Spleen (tissue), 13 donors: ENCODE measurements at places on chromosomes 2 and 18.

- no peak for DNase-seq
These were observed 45.7 kb downstream of the CCDC93 start for GRCh38 chr2:117967977-117968718.

- peak; percentile 76 for DNase-seq
These were observed 15.7 kb downstream of the IGFBP5 start for GRCh38 chr2:216679658-216680024.

- no peak for DNase-seq
These were observed 433.8 kb downstream of the NBAS start for GRCh38 chr2:15127301-15127700.

- no peak for DNase-seq
These were observed 1274.5 kb upstream of the CRIM1 start for GRCh38 chr2:35081001-35081621.

DNA sequence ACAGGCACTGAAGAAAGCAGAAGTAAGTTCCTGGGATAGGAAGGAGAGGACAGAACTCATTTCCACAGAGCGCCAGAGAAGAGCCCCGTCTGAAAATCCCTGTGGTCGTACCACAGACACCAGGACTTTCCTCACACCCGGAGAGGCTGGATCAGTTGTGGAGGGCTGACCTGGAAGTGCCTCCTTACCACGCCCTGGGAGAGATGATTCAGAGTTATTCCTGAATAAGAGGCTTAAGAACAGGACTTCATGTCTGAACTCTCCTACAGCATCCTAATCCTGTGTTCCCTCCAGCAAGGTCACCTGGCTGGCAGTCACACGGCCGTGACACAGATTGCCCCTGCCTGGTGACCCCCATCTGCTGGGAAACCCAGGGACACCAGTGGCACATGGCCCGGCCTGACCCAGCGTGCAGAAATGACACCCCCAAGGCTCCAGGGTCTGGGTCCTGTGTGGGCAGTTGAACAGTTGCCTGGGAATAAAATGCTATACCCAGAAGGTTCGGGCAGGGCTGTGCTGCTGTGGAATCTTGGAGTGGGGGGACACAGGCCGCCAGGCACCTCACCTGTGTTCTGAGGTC lies 105.9 kb downstream of the PXDN start:
- peak; percentile 46 for DNase-seq

GRCh38 chr2:234650911-234651310 lies 154.0 kb upstream of the ARL4C start:
- no peak for DNase-seq

DNA sequence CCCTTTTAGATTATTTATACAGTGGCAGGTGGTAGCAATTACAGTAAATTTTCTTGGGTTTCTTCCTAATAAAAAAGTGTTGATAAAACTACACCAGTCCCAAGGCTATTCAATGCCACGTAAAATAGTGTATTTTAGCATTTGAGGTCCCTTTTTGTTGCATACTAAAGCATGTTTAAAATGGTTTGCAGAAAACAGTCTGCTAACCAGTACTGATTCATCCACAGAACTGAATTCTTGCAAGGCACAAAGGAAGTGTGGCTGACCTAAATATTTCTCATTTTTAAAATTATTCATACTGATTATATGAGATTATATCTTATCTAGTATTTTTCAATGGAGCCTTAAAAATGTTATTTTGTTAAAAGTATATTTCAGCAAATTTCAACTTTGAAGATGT lies 98.1 kb downstream of the SMAD2 start:
- no peak for DNase-seq

DNA sequence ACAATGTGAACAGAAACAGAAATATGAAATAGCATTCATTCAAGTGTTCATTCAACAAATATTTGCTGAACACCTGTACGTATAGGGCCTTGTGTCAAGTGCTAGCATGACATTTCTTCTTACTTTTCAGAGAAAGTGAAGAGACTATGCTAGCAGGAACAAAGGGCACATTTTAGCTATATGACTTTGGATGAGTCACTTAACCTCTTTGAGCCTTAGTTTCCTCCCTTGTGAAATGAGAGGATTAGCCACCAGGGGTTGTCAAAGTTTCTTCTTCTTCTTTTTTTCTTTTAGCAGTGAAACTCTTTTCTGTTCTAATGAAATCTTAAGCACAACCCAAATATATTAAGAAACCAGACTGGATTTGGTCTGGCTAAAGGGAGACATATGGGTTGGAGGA lies 53.1 kb downstream of the FIGN start:
- no peak for DNase-seq
